Mucosa of descending colon (tissue), 3 donors: ENCODE measurements at places on chromosomes 16 and 17. TPM values are rescaled to one million over a fixed set of nuclear protein-coding genes. Genes with fewer than 3 reads are reported as not detected.

Gene KRT32
- total RNA-seq = not detected

Gene DOC2A
- total RNA-seq = 16.8 TPM

Gene GRAP
- 2.5 TPM for total RNA-seq

- DNase-seq = peak; percentile 84
Measured at GRCh38 chr16:56667581-56668571, at the start of gene MT1G. Gene MT1G, minus strand, starts transcription at chr16:56668065. Its CDS starts 72 bp downstream, at chr16:56667993.

DNA sequence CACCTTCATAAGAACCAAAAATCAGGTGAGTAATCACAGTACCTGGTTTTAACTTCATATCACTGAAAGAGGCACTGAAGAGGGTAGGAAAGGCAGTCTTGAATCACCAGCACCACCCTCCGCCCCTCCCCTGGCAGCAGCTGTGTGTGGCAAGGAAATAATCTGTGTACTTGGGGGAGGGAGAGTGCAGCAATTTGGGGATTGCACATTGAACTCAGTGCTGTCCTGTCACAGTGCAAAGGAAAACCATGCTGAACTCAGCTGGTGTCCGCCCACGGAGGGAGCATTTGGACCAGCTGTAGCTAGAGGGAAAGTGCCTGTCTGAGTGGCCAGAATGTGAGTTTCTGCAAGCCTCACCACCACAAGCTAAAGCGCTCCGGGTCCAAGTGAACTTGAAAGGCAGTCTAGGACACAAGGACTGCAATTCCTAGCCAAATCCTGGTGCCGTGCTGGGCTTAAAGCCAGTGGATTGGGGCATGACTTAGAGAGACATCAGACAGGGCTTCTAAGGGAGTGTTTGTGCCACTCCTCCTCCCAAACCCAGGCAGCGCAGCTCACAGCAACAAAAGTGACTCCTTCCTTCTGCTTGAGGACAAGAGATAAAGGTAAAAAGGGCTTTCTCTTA is 39.7 kb upstream of the ALDH3A1 start:
- DNase-seq = no peak

Gene CNTNAP4
- total RNA-seq = not detected

DNA sequence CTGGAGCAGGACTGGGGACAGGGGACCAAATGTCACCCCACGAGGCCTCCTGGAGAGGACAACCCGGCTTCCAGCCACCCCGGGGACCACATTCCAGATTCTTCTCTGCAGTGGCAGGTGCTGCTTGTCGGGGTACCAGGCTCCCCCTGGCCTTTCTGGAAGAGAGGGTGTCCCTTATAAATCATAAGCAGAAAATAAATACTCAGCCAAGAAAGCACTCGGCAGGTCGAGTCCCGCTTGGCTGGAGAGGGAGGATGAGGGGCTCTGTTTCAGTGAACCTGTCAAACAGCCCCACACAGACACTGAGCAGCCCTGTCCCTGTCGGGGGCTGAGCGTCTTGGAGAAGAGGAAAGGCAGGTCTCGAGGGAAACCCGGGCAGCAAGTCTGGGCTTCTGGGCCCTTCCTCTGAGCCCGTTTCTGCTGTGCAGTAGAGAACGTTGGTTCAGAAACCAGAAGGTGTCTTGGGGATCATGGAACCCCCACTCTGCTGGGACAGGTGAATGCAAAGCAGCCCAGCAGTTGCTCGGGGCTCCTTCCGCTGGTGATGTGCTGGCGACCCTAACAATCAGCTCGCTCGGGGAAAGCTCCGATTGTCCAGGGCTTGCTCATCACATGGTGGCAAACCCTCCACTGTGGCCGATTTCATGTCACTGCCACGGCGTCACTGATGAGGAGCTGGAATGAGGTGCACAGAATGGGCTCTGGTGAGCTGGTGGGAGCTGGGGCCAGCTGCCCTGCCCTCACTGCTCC is 36.6 kb downstream of the COX4I1 start:
- DNase-seq = no peak

GRCh38 chr16:57938936-57939871 is 31.7 kb downstream of the CNGB1 start:
- peak; percentile 61 for DNase-seq
